Umbilical cord (tissue), 2 donors: ENCODE measurements at places on chromosomes 4 and X. TPM values are rescaled to one million over a fixed set of nuclear protein-coding genes. Genes with fewer than 3 reads are reported as not detected.

ZNF711 gene
- 10.4 TPM for total RNA-seq

FAM9B gene
- total RNA-seq: 1.2 TPM

AADAT gene
- 6.0 TPM for total RNA-seq

UNC5C gene
- 4.6 TPM for total RNA-seq

CPE gene
- 151 TPM for total RNA-seq

GIMD1 gene
- total RNA-seq: 3.4 TPM

RHOXF1 gene
- total RNA-seq: not detected

GAGE12J gene
- total RNA-seq: not detected

LRRC66 gene
- total RNA-seq: 2.2 TPM

TBC1D9 gene
- total RNA-seq: 38.5 TPM

GLRB gene
- total RNA-seq: 9.1 TPM

ZCCHC12 gene
- total RNA-seq: not detected

TAF7L gene
- total RNA-seq: not detected

ADAMTS3 gene
- 9.9 TPM for total RNA-seq

MGARP gene
- 21.2 TPM for total RNA-seq

FSTL5 gene
- total RNA-seq: 2.4 TPM

CWH43 gene
- 1.9 TPM for total RNA-seq

PLS3 gene
- 294 TPM for total RNA-seq

S100G gene
- total RNA-seq: not detected

PNMA6A gene
- 1.2 TPM for total RNA-seq

PPEF2 gene
- 6.3 TPM for total RNA-seq

TMSB15B gene
- total RNA-seq: 3.9 TPM

TRMT2B gene
- 6.0 TPM for total RNA-seq
